ENCODE measurements at places on chromosomes 6 and 20.

DNA sequence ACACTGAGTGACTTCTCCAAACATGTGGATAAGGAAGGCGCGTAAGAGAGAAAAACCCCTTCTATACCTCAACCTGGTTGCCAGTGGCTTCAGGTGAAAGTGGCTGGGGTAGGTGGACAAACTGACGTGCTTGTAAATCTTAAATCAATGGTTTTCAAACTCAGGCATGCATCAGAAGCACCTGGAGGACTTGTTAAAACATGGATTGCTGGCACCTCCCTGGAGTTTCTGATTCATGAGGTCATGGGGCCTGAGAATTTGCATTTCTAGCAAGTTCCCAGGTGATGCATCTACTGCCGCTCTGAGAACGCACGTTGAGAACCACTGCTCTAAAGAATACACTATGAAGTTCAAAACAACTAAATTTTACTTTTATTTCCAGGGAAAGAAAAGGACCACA lies 31.9 kb upstream of the TAB2 start:
- no peak for DNase-seq

DNA sequence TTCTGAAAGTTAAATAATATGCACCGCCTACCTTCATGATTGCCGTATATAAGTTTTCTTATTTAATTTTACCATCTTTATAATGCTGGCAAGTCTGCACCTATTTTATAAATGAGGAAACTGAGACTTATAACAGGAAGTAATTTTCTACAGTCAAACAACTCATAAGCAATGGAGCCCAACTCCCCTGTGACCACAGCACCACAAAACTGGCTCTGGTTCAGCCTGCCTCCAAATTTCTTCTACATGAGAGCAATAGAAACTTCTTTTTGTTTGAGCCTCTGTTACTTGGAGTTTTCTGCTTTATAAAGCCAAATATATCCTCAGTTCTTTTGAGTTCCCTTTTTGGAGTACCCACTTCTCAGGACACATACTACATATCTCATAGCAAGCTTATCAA lies 131.1 kb upstream of the HSF2 start:
- DNase-seq, result no peak

DNA sequence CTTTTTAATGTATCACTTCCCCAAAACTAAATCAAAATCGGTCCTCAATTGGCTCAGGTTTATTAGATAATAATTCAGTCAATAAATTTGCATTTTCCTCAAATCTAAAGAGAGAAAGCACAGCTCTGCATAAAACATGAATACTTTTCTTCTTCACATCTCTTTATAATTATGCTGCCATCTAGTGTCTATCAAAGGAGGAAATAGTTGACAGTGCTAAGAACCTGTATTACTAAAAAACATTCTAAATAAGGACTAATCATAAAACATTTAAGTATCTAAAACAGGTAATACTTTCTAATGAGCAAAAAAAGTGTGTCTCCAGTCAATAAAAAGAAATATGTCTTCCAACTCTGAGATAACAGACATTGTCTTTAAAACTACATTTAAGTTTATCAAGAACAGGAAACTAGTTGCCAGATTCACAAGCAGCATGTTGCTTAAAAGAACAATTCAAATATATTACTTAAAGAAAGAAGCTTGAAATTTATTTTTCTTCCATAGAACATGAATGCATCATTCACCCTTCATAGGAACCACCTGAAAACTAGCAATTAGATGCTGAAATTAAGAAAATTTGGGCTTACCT lies 56.5 kb upstream of the DST start:
- no peak for DNase-seq

DNA sequence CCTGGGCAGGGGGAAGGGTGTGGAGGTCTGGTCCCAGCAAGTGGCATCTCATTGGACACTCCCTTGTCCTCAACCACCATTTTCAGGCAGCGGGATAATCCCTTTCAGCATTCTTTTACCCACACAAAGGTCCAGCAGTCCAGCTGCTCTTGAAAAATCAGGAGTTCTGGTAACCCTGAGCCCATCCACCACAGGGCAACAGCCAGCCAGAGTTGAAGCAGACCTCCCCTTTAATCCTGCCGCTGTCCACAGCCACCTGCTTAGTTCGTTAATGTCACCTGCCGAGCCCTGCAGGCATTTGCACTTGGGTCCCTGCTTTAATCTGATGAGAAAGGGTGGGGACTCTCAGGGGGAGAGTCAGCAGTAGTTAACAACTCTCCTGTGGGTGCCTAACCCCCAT lies 11.1 kb downstream of the TMEM74B start:
- DNase-seq, result no peak

GRCh38 chr20:63349516-63349895 lies 11.6 kb downstream of the CHRNA4 start:
- no peak for DNase-seq

- DNase-seq, result no peak
These were observed 16.2 kb upstream of the PKHD1 start for GRCh38 chr6:52103623-52104022.

GRCh38 chr6:73511796-73512195 lies 9.0 kb downstream of the EEF1A1 start:
- no peak for DNase-seq

- no peak for DNase-seq
These were observed 395.5 kb upstream of the RUNX2 start for GRCh38 chr6:44932651-44933091.

DNA sequence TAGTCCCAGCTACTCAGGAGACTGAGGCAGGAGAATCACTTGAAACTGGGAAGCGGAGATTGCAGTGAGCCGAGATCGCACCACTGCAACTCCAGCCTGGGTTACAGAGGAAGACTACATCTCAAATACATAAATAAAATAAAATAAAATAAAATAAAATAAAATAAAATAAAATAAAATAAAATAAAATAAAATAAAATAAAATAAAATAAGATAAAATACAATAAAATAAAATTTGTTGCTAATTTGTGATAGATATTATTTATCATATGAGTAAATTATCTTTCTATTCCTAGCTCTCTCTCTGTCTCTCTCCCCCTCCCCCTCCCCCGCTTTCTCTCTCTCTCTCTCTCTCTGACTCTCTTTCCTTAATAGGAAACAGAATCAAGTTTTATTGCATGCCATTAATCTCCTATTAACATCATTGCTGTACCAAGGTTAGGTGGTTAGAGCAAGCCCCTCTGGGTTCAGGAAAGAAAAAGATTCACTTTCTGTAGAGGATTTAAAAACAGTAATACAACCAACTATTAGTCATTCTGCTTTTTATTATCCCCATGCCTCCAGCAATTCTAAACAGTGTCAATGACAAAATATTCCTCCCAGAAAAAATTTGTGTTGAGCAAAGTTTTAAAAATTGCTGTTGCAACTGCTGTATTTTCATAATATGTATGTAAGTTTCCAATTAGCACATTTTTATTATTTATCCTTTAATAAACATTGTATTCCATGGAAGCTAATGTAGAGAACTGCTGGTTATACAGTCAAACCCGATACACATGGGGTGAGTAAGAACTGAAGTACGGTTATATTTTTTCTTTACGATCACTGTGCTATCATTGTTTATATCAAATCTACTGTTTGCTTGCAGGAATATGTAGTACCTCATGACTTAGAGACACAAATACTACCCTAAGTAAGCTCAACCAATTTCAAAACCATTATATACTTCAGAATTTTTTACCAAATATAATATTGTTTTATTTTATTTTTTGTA lies 22.1 kb downstream of the BMP5 start:
- no peak for DNase-seq

- no peak for DNase-seq
These were observed 154.8 kb upstream of the RAB32 start for GRCh38 chr6:146388736-146389364.

GRCh38 chr6:156731396-156731795 lies 45.8 kb upstream of the ARID1B start:
- DNase-seq, result no peak

DNA sequence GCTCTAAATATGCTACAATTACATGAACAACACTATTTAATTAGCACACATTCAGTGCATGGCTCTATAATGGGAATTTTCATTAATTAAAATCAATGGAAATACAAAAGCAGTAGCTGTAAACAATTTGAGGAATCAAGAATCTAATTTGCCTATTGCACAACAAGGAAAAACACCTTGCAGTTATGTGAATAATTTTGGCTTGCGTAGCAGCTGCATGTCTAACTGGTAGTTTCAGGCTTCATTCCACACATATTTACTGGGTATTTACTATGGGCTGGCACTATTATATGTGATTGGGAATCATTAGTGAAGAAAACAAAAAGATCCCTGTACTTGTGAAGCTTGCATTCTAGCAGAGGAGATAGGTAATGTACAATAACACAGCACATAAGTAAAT lies 26.4 kb downstream of the KIF6 start:
- no peak for DNase-seq

GRCh38 chr6:160198606-160199211 lies 59.9 kb downstream of the SLC22A2 start:
- DNase-seq, result no peak

DNA sequence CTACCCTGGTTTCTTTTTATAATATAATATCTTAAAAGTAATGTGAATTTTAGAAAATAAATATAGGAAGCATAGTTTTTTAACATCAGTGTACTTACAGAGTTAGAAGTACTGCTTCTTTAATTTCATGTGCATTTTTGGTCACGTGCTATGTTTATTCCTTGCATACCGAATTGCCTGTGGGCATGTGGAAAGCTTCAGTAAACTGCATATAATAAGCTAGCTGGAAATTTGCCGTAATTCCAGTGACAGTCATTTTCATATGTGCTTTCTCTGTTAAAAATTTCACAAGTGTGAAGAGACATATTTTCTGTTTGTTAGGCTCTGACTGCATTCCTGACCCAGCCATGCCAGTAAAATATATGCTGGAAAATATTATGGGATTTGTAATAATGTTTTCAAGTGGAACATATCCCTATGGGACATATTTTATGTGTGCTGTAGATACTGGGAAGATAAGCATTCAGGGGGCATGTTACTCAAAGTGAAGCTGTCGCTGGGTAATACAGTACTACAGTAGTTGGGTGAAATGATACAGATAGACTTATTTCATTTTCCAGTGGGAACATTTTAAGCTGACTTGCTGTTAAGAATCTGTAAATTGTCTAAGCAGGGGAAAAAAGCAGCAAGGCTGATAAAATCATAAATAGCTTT lies 616.7 kb downstream of the FRK start:
- no peak for DNase-seq

DNA sequence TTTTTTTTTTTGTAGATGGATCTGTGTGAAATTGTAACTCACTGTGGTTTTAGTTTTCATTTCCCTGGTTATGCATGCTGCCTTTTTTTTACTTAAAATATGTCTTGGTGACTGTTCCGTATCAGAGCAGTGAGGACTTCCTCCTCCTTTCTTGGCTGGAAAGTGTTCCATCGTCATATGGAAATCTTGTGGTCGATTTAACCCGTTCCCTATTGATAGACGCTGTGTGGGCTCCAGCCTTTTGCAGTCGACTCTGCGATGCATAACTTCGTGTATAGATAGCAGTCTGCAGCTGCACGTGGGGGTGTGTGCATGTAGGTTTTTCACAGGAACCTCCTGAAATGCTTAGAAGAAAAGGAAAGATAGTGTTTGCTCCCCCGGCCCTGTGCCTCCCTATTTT lies 28.1 kb upstream of the PNPLA1 start:
- DNase-seq, result no peak

GRCh38 chr6:161480421-161481155 lies 206.7 kb upstream of the AGPAT4 start:
- DNase-seq, result no peak

- no peak for DNase-seq
These were observed 13.4 kb downstream of the BCAS1 start for GRCh38 chr20:54056762-54057639.

GRCh38 chr6:19052219-19052618 lies 665.1 kb downstream of the RNF144B start:
- DNase-seq, result no peak

DNA sequence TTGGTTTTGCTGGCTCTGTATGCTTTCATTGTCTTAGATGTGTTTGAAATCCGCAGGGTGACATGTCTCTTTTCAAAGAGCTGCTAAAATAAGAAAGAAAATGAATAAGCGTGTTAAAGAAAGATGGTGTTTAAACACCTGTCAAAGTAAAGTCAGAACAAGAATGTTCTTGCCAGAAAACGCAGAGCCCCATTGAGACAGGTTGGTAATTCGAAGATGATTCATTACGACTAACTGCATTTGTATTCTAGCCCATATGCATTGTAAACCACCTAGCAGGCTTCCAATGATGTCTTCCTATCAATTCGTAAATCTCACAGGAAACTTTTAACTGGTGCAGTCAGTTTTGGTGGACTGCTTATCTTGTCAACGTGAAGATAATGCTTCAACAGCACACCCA lies 16.8 kb downstream of the PHACTR2 start:
- DNase-seq, result no peak

DNA sequence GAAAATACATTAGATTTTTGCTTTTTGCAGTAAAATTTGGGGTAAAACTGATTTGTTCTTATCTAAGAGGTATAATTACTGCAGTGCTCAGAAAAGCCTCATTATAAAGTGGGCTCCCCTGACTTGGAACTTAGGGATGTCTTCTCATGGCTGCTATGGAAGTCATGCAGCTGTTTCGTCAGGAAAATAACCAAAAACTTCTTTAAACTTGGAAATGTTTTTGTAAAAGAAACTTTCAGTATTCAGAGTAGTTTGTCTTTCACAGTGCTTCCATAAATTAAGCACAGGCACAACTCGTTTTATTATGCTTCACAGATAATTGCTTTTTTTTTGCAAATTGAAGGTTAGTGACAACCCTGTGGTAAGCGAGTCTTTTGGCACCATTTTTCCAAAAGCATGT lies 6.8 kb downstream of the MAPK14 start:
- DNase-seq, result no peak

GRCh38 chr6:167803816-167804215 lies 22.9 kb upstream of the AFDN start:
- DNase-seq, result no peak

DNA sequence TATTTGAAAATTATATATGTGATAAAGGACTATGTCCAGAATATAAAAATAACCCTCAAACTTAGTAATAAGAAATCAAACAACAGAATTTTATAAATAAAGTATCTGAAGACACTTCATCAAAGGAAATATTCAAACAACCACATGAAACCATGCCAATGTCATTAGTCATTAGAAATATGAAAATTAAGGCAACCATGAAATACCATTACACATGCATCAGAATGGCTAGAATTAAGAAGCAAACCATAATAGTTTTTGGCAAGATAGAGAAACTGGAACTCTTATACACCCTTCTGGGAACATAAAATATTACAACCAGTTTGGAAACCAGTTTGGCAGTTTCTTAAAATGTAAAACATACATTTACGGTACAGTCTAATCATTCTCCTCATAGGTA lies 137.2 kb upstream of the ADGRB3 start:
- DNase-seq, result no peak

DNA sequence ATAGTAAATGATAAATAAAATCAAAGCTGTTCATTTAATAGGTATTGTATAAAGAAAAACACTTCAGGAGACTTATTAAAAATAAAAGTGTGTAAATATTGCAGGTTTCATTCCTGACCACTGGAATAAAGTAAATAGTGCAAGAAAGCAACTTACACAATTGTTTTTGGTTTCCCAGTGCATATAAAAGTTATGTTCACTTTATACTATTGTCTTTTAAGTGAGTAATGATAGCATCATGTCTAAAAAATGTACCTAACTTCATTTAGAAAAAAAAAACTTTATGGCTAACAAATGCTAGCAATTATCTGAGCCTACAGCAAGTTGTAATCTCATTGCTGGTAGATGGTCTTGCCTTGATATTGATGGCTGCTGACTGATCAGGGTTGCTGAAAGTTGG lies 726.6 kb upstream of the POU3F2 start:
- DNase-seq, result no peak

- DNase-seq, result no peak
These were observed 646 bp downstream of the HMGA1 start for GRCh38 chr6:34237316-34237721.
